ENCODE measurements at places on chromosomes 6 and 20.

DNA sequence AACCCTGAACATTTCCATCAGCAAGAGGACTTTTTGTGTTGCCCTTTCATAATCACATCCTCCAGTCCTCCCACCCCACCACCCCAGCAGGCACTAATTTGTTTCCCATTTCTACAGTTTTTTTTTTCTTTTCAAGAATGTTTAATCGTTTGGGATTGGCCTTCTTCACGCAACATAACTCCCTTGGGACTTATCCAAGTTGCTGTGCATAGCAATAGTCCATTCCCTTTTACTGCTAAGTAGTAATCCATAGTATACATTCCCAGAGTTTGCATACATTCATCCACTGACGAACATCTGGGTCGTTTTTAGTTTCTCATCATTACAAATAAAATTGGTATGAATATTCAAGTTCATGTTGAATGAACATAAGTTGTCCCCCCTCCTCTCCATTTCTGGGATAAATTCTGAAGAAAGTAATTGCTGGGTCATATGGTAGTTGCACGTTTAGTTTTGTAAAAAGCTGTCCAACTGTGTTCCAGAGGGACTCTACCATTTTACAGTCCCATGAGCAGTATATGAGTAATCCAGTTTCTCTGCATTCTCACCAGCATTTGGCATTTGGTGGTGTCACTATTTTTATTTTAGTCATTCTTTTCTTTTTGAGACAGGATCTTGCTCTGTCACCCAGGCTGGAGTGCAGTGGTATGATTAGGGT is 90.8 kb downstream of the DOK5 start:
- DNase-seq: no peak

DNA sequence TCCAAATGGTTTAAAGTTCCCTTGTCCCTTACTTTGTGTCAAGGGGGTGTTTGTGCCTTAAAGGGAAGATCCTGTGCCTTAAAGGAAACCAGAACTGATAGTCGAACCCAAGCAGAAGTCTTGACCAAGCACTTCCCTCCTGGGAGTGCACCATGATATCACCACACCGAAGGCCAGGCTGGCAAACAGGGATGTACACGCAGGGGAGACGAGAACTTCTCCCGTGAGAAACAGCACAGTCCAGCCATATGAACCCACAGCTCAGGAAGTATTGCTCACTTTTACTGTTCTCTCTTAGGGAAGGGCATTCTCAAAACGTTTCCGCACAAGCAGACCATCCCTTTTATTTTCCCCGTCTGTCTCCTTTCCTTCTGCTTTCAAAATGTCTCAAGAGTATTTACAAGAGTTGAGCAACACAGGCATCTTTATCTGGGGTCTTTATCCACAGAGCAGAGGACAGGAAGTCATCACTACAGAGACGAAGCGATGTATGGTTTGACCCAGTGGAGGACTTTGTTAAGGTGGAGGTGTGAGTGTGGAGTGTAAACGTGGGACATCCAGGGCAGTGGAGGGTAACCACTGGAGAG is 12.8 kb upstream of the SERPINB1 start:
- DNase-seq: peak; percentile 88

DNA sequence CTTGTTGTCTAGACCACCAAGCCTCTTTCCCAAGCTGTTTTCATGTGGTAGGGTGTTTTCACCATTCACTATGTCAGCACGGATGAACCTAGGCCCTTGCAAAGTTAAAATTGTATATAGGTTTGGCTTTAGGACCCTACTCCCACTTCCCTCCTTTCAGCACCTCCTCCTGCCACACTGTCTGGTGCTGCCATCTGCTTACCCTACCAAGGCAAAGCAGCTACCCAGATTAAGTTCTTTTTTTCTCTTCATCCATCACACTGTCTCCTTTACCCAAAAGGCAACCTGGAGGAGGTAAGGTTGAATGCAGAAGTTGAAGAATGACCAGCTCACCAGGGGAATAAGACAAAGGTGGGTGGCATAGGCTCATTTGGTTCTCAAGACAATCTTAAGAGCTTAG is 184.0 kb downstream of the CDC5L start:
- no peak for DNase-seq

- DNase-seq: no peak
These were observed 5.6 kb downstream of the BAG2 start for GRCh38 chr6:57177545-57178265.

DNA sequence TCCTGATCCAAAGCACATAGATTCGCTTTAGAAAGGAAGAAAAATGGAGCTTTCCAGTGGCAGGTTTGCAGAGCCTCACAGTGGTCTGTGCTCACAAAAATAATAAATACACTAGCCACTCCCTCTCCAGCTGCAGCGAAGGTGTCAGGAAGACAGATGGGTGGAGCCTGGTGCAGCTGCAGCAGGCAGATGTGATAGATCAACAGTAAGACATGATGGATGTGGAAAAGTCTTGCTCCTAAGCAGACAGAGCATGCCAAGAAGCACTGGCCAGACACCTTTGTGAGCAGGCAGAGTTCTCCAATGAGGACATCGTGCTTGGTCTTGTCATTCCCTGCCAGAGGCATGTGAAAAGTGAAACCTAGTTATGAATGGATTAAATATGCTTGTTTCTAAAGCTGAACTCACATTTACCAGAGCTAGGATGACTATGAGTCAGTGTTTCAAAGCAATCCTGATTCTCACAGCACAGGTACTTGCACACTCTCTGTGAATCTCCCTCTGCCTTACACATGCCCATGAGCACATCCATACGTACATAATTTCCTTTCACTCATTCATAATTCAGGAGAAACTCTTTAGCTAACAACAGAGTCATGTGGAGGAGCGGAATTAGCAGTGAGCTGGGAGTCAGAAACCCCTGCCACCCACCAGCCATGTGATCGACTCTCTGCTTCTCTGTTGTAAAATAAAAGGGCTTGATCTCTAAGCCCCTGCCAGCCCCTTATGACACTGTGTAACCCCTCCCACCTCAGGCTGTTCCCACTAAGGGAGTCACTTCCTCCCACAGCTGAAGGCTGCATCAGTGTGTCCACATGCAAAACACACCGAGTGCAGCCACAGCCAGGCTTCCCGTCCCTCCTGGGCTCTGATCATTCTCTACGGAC is 111.2 kb downstream of the SCML4 start:
- peak; percentile 36 for DNase-seq

DNA sequence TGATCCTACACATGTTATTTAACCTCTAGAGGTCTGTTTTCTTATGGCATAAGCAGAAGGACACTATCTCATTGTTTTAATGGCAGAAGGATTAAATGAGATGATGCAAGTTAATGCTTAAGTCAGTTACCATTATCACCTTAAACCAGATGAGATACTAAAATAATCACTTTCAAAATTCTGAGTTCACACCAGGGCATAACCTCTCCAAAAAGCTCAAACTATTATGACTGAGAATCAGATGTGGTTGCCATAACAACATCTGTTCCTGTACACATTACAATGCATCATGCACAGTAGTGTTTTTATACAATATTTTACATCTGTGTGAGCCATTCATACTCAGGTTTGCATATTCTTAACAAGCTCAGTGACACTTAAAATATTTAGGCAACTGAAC is 10.2 kb downstream of the ADNP start:
- no peak for DNase-seq

- peak; percentile 71 for DNase-seq
These were observed 137.6 kb downstream of the IMPG1 start for GRCh38 chr6:75934643-75935472.

DNA sequence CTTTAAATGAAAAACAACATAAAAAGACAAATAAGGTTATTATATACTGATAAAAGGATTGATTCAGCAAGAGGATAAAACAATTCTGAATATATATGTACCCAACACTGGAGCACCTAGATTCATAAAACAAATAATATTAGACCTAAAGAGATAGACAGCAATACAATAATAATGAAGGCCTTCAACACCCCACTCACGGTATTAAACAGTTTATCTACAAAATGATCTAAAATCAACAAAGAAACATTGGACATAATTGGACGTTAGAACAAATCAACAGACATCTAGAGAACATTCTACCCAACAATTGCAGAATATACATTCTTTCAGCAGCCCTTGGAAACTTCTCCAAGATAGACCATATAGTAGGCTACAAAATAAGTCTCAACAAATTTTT is 24.1 kb downstream of the TREM1 start:
- no peak for DNase-seq

DNA sequence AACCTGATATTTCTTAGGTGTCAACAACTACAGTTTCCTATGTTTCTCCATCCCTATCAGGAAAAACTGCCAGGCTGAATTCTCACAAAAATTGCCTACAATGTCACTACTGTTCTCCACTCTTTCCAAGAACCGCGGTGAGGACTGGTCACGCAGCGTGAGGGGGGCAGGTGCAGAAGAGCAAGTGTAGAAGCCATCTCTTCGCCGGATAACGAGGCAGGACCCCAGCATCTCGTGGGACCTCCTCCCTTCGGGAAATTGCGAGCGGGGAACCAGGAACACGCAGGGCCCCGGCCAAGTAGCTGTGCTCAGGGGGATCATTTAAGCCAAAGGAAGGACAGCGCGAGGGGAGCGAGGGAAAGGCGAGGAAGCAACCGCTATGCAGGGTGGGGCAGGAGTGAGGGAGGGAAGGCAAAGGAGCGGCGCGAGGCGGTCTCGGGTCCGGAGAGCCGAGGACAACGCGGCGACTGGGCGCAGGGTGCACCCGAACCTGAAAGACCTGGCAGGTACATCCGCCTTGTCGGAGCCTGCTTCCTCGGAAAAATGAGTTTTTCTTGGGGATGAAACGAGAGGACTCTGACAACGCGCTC is 559 bp downstream of the APMAP start:
- peak; percentile 50 for DNase-seq

GRCh38 chr6:167046861-167047495 is 47.8 kb downstream of the CEP43 start:
- no peak for DNase-seq

DNA sequence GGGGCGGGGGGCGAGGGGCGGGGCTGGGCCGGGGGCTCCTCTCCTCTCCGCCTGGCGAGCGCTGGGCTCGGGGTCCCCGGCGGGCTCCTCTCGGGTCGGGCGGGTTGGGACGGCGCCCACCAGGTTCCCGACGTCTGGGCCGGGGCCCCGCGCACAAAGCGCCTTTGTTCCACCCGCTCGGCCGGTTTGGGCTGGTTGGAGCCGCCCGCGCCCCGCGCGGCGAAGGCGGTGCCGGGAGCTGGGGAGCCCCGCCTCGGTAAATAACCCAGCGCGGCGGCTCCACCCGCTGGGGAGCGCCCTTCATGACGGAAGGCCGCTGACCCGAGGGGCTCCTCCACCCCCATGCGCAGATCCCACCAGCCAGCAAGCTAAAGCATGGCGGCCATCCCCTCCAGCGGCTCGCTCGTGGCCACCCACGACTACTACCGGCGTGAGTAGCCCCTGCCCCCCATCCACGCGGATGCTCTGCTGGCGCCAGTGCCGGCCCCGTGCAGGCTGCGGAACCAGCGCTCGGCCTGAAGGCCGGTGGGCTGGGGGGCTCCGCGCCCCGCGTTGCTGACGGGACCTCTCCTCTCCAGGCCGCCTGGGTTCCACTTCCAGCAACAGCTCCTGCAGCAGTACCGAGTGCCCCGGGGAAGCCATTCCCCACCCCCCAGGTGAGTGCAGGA is 503 bp downstream of the PPDPF start:
- DNase-seq: no peak

GRCh38 chr6:26534681-26535465 is 3.3 kb upstream of the HMGN4 start:
- DNase-seq: no peak

GRCh38 chr6:82818727-82819126 is 246.9 kb downstream of the UBE3D start:
- no peak for DNase-seq

GRCh38 chr6:110664933-110665332 is 150.3 kb downstream of the CDK19 start:
- DNase-seq: peak; percentile 76

DNA sequence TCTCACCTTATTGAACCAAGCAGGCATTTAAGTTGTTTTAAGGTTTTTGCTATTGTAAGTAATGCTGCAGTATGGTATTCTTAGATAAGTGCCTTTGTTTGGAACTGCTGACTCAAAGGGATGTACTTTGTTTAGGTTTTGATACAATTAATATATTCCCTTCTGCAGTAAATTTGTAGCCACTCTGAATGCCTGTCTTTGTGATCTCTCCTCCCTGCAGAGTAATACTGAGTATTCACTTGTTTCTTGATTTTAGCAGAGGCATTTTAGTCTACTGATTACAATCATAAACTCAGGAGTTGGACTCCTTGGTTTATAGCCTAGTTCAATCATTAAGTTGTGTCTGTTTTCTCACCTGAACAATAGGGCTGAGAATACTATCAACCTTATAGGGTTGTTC is 13.4 kb downstream of the CDS2 start:
- no peak for DNase-seq

- no peak for DNase-seq
These were observed 377.6 kb upstream of the ZFP64 start for GRCh38 chr20:52569201-52569600.

- no peak for DNase-seq
These were observed 118.8 kb downstream of the MAP3K7 start for GRCh38 chr6:90468080-90468479.

- DNase-seq: peak; percentile 29
These were observed 395.3 kb downstream of the TBC1D32 start for GRCh38 chr6:120938876-120939472.

DNA sequence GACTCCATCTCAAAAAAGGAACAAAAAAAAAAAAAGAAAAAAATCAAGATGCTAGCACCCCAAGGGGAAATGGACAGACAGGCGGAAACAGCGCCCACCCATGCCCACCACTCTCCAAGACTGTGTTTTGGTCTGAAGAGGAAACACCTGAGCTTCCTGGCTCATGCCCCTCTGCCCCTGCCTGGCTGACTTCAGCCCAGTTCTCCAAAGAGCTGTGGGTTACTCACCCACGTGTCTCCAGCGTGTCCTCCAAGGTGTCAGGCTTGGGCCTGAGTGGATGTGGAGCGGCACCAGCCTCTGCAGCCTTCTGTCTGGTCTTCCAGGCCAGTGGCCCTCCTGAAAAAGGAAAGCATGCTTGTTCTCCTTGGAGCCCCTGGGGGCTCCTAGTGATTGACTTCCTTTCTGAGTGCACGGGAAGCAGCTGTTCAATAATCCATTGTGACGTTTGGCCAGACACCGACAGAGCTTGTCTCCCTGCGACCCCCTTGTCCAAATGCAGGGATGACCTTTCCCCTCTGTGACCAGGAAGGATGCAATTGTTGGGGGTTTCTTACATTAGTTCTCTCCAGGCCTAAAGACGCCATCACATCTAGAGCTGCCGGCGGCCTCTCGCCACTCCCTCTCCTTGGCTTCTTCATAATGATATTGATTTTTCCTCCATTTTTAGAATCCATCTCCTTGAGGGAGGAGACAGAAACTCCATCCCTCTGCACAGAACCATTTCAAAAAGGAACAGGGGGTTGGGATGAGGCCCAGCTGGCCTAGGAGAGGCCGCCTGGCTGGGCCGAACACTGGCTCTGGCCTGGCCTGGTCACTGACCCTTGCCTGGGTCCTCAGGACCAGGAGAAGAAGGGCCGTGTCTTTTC is 58.4 kb downstream of the ADNP start:
- DNase-seq: no peak

GRCh38 chr6:49776444-49776843 is 10.6 kb downstream of the PGK2 start:
- DNase-seq: no peak

DNA sequence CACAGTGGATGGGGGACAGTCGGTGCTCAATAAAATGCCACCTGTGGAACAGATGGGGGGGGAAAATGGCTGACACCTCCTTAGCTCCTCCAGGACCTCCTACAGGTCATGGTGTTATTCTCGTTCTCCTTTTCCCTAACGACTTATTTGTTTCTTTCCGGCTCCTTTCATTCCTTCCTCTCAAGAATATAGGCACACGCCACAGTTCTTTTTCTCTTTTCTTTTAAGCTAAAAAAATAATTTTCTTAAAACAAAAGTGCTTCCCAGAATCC is 1.4 kb upstream of the RNASET2 start:
- no peak for DNase-seq

GRCh38 chr6:139436200-139436956 is 61.9 kb upstream of the CITED2 start:
- no peak for DNase-seq
